Adrenal gland (tissue), 19 donors: ENCODE measurements at places on chromosomes 1 and 21. TPM values are rescaled to one million over a fixed set of nuclear protein-coding genes. Genes with fewer than 3 reads are reported as not detected.

Gene EXTL1
- 1.1 TPM for polyA plus RNA-seq

Gene S100A7
- not detected for polyA plus RNA-seq

Gene ZMYM1
- 8.0 TPM for polyA plus RNA-seq

Gene B3GALT2
- polyA plus RNA-seq = 1.2 TPM

Gene STYXL2
- not detected for polyA plus RNA-seq

Gene FNDC10
- 2.0 TPM for polyA plus RNA-seq

Gene OPTC
- polyA plus RNA-seq = not detected

Gene HOOK1
- 8.1 TPM for polyA plus RNA-seq

Gene TXNDC12
- polyA plus RNA-seq = 14.5 TPM

Gene ZBTB8B
- polyA plus RNA-seq = 0.08 TPM

Gene CELA2B
- polyA plus RNA-seq = 6.8 TPM

Gene CLCNKB
- 4.4 TPM for polyA plus RNA-seq

Gene SYCP1
- not detected for polyA plus RNA-seq

Gene MFSD2A
- 1.7 TPM for polyA plus RNA-seq

Gene ENO1
- polyA plus RNA-seq = 815 TPM

Gene EPRS1
- 45.7 TPM for polyA plus RNA-seq

Gene LMX1A
- not detected for polyA plus RNA-seq

Gene RHCE
- polyA plus RNA-seq = 0.71 TPM

Gene USH2A
- polyA plus RNA-seq = 0.16 TPM

Gene VHLL
- not detected for polyA plus RNA-seq

Gene CD84
- 1.0 TPM for polyA plus RNA-seq

Gene TNFRSF1B
- polyA plus RNA-seq = 10.7 TPM

Gene IL20
- polyA plus RNA-seq = not detected

Gene MAST2
- 27.5 TPM for polyA plus RNA-seq

Gene SPATA6
- polyA plus RNA-seq = 12.0 TPM

Gene PLD5
- 0.24 TPM for polyA plus RNA-seq

Gene ZMYND12
- polyA plus RNA-seq = 2.7 TPM

Gene GBP7
- polyA plus RNA-seq = 1.3 TPM

Gene FLAD1
- polyA plus RNA-seq = 30.7 TPM

Gene PGLYRP3
- not detected for polyA plus RNA-seq

Gene LYSMD1
- 4.4 TPM for polyA plus RNA-seq

Gene MTMR11
- polyA plus RNA-seq = 60.2 TPM

Gene TRIM67
- 0.62 TPM for polyA plus RNA-seq

Gene RYR2
- polyA plus RNA-seq = 0.40 TPM

Gene TGFBR3
- polyA plus RNA-seq = 19.0 TPM

Gene PRR9
- not detected for polyA plus RNA-seq

Gene CCDC30
- polyA plus RNA-seq = 3.5 TPM

Gene LCE2A
- not detected for polyA plus RNA-seq

Gene PODN
- 45.4 TPM for polyA plus RNA-seq

Gene SPATA1
- polyA plus RNA-seq = 0.48 TPM

Gene CYYR1
- polyA plus RNA-seq = 43.9 TPM

Gene TRMT1L
- polyA plus RNA-seq = 6.5 TPM

Gene FNBP1L
- 11.3 TPM for polyA plus RNA-seq

Gene ATF3
- 14.5 TPM for polyA plus RNA-seq

Gene TMPRSS15
- not detected for polyA plus RNA-seq

Gene TSPAN1
- 8.2 TPM for polyA plus RNA-seq
